ENCODE measurements at places on chromosomes 7 and 10.
A peak's percentile ranks its signal among the peaks of the same experiment; 100 is the strongest.

DNA sequence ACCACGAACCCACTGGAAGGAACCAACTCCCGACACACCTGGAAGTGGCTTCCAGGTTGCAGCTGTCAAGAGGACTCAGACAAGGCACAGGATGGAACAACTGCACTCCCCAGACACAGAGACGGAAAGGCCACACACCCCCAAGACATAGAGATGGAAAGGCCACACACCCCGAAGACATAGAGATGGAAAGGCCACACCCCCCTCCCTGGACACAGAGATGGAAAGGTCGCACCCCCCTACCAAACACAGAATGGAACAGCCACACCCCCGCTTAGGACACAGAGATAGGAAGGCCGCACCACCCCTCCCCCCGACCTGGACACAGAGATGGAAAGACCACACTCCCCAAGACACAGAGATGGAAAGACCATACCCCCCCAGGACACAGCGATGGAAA is 7.6 kb downstream of the ZNF511 start:
- DNase-seq: no peak

DNA sequence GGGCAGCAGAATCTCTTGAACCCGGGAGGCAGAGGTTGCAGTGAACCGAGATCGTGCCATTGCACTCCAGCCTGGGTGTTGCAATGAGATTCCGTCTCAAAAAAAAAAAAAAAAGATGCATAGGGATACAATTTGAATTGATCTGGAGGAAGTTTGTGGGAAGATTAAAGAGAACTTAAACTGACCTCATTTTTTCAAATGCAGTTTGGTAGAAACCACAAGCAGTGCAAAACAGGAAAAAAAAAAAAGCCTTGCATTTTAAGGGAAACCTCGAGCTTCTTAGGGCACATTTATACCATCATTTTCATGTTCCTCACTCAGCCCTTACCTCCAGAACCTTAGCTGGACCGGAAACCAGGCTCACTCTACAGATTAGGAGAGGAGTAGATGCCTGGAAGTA is 2.8 kb downstream of the KCTD7 start:
- no peak for DNase-seq

DNA sequence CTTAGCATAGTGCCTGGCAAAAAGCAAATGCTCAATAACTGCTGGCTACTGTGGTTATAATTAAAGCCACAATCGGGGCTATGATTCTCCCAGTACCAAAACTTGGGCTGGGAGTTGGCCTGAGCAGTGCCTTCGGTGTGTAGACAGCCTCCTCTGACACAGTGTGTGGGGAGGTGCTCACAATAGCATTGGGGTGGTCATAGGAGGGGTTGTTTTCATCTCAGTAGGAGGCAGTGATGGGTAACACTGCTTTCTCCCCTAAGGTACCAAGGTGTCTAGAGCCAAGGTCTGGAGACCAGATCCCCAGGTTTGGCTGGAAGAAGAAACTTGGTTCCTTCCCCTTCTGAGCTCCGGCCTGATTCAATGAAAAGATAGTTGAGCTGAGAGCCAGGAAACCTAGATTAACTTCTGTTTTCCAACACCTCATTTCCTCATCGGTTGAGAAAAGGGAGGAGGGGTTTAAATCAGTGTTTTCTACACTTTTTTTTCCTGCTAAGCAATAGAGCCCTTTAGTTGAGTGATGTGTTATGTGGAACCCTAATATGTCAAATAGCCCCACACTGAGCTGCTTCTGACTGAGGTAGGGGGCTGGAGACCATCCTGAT is 68.2 kb downstream of the LRMDA start:
- no peak for DNase-seq

GRCh38 chr10:95304463-95304862 is 13.7 kb upstream of the PDLIM1 start:
- DNase-seq: no peak

DNA sequence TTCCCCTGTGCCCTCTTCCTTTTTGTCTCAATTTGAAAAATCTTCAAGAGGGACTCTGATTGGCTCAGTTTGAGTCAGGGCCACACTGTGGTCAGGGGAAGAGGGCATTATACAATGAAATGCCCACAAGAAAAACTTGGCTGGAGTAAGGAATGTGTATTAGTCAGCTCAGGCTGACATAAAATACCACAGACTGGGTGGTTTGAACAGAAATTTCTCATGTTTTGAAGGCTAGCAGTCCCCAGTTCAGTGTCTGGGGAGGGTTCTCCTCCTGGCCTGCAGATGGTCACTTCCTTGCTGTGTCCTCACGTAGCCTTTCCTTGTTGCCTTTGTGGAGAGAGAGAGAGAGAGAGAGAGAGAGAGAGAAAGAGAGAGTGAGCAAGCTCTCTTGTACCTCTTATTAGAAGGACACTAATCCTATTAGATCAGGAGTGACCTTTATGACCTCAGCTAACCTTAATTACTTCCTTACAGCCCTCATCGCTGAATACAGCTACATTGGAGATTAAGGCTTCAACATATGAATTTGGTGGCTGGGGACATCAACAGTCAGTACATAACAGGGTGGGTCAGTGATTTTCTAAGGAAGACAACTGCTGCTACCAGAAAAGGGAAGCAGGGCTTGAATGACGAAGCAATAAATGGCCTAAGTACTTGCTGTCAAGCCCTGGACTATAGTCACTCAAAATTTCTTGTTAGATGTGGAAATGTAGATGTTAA is 25.8 kb upstream of the FAM13C start:
- no peak for DNase-seq

DNA sequence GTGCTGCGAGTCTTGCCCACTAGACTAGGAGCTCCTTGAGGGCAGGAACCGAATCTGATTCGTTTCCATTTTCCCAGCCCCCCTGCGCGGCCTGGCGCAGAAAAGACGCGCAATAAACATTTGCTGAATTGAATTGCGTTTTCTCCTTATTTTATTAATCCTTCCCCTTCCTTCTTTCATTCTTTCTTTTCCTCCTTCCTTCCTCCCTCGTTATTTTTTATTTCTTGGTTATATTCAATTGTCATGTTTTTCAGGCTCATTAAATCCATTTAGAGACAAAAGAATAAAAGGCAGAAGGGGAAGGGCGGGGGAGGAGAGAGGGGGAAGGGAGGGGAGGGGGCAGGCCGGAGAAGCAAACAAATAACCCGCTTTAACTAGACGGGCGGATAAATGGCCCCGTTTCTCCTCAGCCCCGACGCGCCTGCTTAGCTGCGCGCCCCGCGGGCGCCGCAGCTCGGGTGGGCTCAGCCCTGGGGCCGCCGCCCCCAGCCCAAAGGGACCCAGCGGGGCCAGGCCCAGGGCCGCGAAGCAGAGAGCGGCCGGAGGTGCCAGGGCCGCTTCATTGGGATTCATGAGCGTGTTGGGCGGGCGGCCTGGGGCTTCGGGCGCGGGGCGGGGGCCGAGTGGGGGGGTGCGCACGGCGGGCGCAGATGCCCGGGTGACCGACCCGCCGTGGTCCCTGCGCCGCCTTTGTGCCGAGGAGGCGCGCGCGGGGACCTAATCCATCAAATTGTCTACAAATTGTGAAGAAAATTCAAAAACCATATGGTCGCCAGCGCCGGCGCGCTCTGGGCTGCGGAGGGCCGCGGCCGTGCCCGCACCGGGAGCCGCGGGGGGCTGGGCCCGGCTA is 5.0 kb downstream of the LBX1 start:
- no peak for DNase-seq

GRCh38 chr7:120723465-120724385 is 134.2 kb downstream of the TSPAN12 start:
- no peak for DNase-seq

- DNase-seq: no peak
These were observed 515.2 kb downstream of the REEP3 start for GRCh38 chr10:64036321-64036930.

DNA sequence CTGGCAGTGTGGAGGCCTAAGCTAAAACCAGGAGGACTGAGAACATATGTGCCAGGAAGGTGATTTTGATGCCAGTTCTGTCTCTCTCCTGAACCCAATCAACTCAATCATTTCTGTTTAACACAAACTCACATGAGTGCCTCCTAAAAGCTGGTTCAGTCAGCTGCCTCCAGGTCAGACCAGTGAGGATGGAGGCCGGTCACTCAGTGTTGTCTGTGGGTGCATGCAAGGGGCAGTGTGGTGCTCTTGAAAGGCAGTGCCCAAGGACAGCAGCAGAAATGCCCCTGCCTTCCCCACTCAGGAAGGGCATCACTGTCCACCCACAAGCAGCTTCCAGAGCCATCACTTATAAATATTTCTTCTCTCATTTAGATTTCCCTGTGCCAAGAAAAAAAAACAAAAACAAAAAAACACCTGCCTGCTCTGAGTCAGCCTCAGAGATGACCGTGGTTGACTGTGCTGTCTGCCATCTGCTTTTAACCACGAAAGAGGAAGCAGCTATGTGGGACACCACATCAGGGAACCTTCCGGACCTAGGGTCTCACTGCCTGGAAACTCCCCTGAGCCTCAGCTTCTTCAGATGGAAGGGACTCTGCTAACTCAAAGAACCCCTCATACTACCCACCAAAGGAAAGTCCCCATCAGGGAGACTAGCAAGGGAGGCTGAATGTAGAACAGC is 39.1 kb downstream of the VOPP1 start:
- DNase-seq: peak; percentile 64

- no peak for DNase-seq
These were observed 258.8 kb downstream of the AHR start for GRCh38 chr7:17557251-17557671.

- DNase-seq: no peak
These were observed 76.4 kb upstream of the CCNY start for GRCh38 chr10:35259769-35260397.

DNA sequence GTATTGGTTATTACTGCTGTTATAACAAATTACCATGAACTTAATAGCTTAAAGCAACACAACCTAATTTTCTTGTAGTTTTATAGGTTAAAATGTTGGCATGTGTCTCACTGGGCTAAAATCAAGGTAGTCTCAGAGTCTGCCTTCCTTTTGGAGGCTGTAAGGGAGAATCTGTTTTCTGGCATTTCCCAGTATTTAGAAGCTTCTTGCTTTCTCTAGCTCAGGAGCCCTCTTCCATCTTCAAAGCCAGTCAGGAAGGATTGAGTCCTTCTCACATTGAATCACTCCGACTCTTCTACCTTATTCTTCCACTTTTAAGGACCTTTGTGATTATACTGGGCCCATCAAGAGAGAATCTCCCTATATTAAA is 156.2 kb downstream of the MBL2 start:
- no peak for DNase-seq

- no peak for DNase-seq
These were observed 338.3 kb downstream of the CXCL12 start for GRCh38 chr10:44046605-44047004.

- no peak for DNase-seq
These were observed 24.3 kb upstream of the VAX1 start for GRCh38 chr10:117162093-117163060.

- DNase-seq: no peak
These were observed 759 bp upstream of the ELAPOR2 start for GRCh38 chr7:87060288-87060537.

DNA sequence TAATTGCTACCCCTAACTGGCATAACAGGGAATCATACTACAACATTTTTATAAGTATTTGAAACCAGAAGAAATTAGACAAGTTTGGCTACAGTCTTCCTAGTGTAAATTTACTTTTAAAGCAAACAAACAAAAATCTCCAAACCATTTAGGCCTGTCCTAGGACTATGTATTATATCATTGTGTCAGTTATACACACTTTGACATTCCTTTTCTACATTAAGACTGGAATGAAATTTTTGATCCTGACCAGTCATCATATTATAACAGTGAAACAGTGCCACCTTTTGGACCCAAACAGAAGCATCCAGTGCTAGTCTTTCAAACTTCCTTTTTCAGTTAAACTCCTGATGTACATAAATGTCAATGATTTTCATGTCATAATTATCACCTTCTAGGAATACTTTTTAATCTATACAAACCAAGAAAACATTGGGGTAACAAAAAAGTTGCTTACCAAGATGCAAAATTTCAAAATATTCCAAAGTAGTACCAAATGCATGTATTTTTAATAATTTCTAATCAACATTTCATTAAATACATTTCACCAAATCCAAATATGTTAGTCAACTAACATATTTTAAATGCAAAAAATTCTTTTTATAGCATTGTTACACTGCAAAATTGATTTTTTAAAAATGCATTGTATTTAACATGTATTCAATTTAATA is 75.7 kb downstream of the IMMP2L start:
- DNase-seq: no peak

GRCh38 chr7:137879357-137880158 is 32.8 kb upstream of the DGKI start:
- no peak for DNase-seq

GRCh38 chr7:17029150-17029549 is 147.4 kb upstream of the AGR3 start:
- no peak for DNase-seq

DNA sequence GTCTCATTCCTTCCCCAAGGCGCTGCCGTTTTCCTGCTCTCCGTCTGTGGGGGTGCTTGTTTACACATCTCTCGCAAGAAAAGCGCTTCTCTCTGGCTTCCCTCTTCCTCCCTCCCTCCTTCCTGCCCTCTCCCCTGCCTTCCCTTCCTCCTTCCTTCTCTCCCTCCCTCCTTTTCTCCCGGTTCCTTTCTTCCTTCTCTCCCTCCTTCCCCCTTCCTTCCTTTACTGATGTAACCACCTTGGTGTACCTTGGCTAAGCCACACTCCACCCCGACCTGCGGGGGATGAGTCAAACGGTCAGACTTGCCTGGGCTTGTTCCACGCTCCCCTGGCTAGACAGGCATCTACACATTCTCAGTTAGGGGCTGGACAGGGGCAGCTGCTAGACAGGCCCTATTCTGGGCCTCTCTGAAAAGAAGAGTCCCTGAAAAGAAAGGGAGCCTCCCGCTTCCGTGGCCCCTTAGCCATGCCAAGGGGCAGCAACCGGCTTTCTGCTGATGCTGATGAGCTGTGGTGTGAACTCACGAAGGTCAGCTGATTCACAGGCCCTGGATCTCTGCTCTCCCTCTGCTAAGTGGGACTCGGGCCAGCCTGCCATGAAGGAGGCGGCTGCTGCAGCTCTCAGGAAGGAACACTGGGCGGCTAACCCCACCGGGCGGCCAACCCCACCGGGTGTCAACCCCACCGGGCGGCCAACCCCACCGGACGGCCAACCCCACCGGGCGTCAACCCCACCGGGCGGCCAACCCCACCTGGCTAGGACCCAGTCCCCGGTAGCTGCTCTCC is 216.8 kb downstream of the TCERG1L start:
- no peak for DNase-seq

DNA sequence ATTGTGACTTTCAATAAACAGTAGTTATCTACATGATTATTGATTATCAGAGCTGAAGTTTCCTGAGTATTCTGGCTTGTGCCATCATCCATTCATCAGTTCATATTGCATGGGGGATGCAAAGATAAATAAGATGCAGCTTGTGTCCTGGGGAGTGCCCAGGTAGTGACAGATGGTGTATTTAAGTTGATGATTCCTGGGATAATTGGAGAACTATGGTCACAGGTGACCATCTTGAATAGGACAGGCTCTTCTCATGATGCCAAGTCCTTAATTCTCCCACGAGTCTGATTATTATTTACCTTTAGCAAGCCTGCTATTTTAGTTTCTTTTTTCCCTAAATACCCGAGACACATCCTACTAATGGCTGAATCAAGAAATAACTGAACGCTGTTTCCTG is 64.9 kb downstream of the PLPP4 start:
- DNase-seq: no peak

DNA sequence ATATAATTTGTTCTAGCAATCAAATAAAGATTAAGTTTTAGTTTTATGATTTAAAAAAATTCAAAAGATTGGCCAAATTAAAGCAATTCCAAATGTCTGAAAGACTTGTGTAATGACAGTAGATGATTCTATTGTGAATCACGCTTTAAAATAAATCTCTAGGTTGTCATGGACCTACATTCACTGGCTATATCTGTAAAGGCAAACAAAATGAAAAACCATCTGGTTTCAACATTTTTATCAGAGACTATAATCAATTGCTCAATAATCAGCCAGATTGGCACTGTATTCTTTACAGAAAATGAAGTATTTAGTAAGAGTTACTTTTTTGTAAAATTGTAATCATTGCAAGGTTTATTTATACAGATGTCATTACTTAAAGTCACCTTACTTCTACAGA is 60.7 kb downstream of the DGKB start:
- no peak for DNase-seq
